ENCODE measurements at places on chromosomes 16 and 17. TPM values are rescaled to one million over a fixed set of nuclear protein-coding genes. Genes with fewer than 3 reads are reported as not detected.

CHST4 gene
- total RNA-seq = not detected

SEZ6 gene
- total RNA-seq = 2.0 TPM

ABCA10 gene
- total RNA-seq = 1.8 TPM

DNA sequence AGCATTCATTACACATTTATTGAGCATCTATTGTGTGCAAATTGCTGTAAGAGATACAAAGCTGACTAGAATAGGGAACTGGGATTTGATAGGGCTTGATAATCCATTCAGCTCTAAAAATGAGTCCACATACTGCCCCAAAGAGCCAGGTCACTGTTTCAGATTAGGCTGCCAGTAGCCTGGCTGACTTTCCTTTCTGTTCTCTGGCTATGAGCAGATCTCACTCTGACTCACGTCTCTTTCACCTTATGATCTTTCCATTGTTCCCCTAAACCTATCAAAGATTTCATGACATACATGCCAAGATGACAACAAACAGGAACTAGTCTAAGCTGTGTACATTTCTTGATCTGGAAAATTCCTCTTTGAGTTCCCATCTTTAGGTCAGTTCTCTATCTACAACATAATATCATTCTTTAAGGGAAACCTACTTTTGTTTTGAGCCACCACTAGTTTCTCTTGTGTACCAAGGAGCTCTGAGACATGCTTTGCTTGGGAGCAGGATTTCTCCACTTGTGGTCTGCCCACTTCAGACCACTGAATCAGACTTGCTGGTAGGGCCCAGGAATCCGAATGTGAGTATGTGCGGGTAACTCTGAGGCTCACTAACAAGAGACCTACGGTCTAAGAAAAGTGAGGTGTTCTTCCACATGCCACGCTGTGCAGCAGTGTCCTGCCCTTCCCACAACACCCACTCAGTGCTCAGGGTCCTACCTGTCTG lies 40.9 kb upstream of the ICAM2 start:
- H3K36me3 ChIP-seq = peaks cover 7% of the 10 kb centered on the region
- no peak overlapping the region for H3K4me3 ChIP-seq
- peaks cover 73% of the 10 kb centered on the region for H3K4me1 ChIP-seq
- H3K27me3 ChIP-seq = no peaks in the 10 kb centered on the region
- no peak overlapping the region for H3K27ac ChIP-seq
- no peak for DNase-seq

DNA sequence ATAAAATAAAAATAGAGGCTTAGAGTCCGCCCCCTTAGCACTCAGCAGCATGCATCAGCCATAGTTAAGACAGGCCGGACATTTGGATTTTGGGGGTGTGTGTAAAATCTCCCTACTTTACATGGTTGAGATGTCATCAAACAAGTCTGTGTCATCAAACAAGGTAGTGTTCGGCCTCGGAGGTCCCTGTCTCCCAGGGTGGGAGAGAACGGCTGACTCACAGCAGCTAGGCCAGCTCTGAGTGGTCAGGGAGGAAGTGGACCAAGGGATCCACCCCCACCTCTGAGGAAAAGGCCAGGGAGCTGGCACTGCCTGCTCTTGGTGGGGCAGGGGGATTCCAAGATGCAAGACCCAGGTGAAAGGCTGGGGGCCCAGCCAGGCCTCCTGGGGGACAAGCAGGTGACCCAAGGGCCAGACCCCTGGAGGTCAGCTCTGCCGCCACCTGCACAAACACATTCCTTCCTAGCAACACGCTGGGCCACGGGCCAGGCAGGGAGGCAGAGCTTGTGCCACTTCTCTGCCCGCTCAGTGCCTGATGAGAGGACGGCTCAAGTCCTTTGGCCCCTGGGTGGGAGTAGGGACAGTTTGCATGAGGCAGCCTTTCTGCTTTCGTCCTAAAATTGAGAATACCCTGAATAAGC lies 28.5 kb downstream of the KIFC3 start:
- H3K27me3 ChIP-seq = no peaks in the 10 kb centered on the region
- H3K27ac ChIP-seq = no peak overlapping the region
- H3K4me3 ChIP-seq = no peak overlapping the region
- DNase-seq = no peak
- H3K36me3 ChIP-seq = no peaks in the 10 kb centered on the region

DNA sequence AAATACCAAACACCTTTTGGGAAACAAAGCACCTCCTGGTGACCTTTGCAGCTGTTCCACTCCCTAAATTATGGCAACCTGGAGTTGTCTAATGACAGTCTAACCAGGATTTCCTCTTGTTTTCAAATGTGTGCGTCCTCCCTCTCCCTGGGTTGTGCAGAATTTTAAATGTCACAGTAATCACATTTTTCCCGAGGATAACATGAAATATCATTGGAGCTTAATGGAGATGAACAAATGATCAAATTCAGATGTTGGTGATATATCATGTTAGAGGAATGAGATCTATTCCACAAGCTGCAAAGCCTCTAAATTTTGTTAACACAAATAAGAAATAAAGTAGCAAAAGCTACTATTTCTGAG lies 86.9 kb upstream of the HLF start:
- H3K27me3 ChIP-seq = no peaks in the 10 kb centered on the region
- no peak overlapping the region for H3K27ac ChIP-seq
- H3K36me3 ChIP-seq = no peaks in the 10 kb centered on the region
- H3K4me1 ChIP-seq = no peaks in the 10 kb centered on the region
- no peak for DNase-seq

- H3K4me3 ChIP-seq = no peak overlapping the region
- no peaks in the 10 kb centered on the region for H3K27me3 ChIP-seq
- no peak for DNase-seq
- H3K27ac ChIP-seq = no peak overlapping the region
Measured at GRCh38 chr16:548586-548985, 11.6 kb upstream of the PRR35 start.

All from naive thymus-derived CD4-positive, alpha-beta T cell (primary cell).